ENCODE measurements at places on chromosomes 7 and 10.

GRCh38 chr7:37670436-37670835, 13.1 kb upstream of the GPR141 start:
- no peak overlapping the region for H3K4me3 ChIP-seq
- no peaks in the 10 kb centered on the region for H3K4me1 ChIP-seq
- H3K27ac ChIP-seq = no peak overlapping the region
- no peaks in the 10 kb centered on the region for H3K36me3 ChIP-seq
- H3K27me3 ChIP-seq = no peaks in the 10 kb centered on the region

DNA sequence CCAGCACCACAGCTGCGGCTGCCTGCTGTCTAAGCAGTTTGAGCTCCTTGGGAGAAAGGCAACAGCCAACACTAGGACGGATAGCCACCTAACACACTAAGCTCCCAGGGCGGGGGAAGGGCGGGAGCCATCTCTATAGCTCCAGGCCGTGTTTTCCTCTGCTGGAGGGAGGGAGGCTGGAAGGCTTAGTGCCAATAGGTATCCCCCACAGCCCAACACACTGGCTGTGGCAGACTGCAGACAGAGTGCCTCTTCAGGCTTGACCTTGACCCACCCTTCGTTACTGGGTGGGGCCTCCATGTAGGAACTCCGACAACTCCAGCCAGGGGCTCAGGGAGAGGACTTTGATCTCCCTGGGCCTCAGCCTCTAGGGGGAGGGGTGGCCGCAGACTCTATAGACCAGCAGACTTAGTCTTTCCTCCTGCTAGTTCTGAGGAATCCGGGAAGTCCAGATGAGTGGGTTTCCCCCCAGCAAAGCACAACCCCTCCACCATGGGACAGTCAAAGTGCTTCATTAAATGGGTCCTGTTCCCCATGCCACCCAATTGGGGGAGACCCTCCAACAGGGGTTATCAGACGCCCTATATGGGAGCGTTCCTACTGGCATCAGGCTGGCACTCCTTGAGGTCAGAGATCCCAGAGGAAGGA, 314.4 kb upstream of the MKI67 start:
- H3K27ac ChIP-seq = no peak overlapping the region
- no peaks in the 10 kb centered on the region for H3K36me3 ChIP-seq
- H3K4me3 ChIP-seq = no peak overlapping the region

DNA sequence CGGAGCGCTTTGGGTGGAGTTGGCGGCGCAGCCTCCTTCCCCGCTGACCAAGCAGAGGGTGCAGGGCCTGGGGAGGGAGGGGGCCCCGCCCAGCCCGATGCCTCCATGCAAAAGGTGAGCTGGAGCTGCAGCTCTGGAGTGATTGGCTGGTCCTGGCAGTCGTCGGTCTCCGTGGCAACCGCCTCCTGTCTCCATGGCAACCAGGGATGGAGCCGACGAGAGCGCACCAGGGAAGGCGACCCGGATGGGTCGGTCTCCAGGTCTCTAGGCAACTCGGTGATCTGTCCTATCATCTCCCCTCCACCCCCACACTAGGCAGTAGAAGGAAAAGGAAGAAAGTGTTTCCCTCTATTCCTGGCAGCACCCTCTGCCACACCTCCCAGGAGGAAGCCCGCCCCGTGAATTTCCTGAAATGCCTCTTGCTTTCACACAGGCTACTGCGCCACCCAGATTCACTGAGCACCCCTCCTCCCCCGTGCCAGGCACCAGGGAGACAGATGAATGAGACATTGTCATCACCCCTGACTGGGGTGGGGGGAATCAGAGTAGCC, 647 bp upstream of the NACAD start:
- peak overlapping the region; percentile 58 for H3K4me3 ChIP-seq
- peaks cover 8% of the 10 kb centered on the region for H3K27me3 ChIP-seq
- peak; percentile 43 for DNase-seq
- no peaks in the 10 kb centered on the region for H3K36me3 ChIP-seq
- no peak overlapping the region for H3K27ac ChIP-seq
- H3K4me1 ChIP-seq = no peaks in the 10 kb centered on the region

DNA sequence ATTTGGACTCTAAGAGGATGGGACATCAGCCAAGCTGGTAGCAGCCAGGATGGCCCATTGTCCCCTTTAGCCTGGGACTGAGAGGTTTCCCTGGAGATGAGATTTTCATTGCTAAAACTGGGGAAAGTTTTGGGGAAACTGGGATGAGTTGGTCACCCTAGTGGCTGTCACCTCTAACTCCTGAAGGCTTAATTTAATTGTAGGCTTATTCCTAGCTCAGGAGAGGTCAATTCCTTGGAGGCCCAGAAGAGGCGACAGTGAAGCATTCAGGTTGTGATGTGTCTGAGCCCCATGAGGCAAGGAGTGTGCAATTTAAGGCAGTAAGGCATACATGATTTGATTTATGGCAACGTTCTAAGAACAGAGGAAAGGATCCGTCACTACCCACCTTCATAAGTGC, 24.9 kb upstream of the JAZF1 start:
- H3K36me3 ChIP-seq = no peaks in the 10 kb centered on the region
- H3K4me1 ChIP-seq = no peaks in the 10 kb centered on the region
- no peak overlapping the region for H3K27ac ChIP-seq
- DNase-seq = no peak
- no peak overlapping the region for H3K4me3 ChIP-seq

GRCh38 chr7:77579797-77580196, 42.7 kb downstream of the PTPN12 start:
- DNase-seq = no peak
- H3K27ac ChIP-seq = no peak overlapping the region
- no peaks in the 10 kb centered on the region for H3K27me3 ChIP-seq
- H3K4me3 ChIP-seq = no peak overlapping the region
- peaks cover 24% of the 10 kb centered on the region for H3K4me1 ChIP-seq

- no peak overlapping the region for H3K4me3 ChIP-seq
- no peak for DNase-seq
- H3K36me3 ChIP-seq = peaks cover 10% of the 10 kb centered on the region
- peak overlapping the region; percentile 48 for H3K27ac ChIP-seq
These were observed 21.7 kb downstream of the HIBADH start for GRCh38 chr7:27640884-27641574.
